ENCODE measurements at places on chromosomes 1 and 21.

DNA sequence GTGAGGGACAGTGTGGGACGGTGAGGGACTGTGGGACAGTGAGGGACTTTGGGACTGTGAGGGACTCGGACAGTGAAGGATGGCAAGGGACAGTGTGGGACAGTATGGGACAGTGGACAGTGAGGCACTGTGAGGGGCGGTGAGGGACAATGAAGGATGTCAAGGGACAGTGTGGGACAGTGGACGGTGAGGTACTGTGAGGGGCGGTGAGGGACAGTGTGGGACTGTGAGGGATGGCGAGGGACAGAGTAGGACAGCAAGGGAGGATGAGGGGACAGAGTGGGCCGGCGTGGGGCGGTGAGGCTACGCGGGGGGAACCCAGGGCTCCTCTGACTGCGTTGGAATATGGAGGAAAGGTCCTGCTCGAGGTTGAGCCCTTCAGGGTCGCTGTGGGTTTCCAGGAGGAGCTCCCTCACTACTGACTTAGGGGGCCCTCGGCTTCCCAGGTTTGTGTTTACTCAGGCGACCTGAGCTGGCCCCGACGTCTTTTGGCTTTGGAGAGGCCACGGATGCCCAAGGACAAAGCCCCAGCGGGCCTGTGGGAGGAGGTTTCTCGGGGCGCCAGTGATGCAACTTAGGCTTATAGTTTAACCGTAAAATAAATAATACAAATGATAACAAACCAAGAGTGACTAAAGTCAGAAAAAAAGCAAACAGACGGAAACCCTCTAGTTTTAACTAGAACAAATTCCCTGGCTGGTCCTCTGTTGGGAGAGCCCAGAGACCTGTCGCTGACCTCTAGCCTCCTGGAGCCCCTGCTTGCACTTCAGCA, 1.1 kb upstream of the ERRFI1 start:
- DNase-seq: no peak

GRCh38 chr1:44417351-44418021, 12.4 kb downstream of the RNF220 start:
- DNase-seq: no peak

DNA sequence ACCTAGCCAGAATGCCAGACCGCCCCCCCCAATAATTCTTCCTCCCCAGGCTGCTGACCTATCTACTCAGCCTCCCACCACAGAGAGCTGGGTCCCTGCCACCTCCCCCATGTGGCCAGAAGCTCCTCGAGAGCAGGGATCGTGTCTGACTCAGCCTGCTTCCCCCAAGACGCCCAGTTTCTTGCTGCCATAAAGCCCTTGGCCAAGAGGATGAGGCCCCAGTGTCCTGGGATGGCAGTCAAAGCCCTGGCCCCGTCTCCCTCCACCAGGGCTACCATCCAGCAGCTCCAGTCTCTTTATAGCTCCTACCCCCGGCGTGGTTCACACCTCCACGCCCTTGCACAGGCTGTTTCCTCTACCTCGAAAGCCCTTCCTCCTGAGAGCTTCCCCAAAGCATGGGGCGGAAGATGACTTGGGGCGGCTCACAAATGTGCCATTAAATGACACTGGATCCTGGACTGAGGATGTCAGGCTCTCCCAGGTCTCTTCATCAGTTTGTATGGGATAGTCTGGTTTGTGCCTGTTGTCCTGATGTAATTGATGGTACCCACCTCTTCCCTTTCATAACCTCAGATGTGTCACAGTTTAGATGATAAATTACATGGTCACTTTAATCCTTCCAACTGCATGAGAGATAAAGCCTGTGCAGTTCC, 13.2 kb downstream of the ADGRB2 start:
- DNase-seq: no peak

DNA sequence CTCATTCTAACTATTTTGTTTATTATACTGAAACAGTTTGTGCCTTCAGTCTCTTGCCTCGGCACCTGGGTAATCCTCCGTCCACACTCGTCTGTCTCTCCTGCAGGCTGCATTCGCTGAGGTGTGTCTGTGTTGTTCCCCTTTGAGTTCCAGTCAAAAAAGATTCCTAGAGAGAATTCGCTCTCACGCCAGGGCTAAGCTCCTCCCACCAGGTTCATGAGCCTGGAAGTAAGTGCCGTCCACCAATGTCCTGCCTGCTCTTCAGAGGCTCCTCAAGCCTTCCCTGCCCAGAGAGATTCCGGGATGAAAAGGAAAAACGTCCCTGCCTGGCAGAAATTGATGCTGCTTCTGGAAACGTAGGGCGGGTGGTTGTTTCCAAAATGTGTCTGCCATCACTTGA, 12.9 kb downstream of the KIAA2013 start:
- DNase-seq: no peak

DNA sequence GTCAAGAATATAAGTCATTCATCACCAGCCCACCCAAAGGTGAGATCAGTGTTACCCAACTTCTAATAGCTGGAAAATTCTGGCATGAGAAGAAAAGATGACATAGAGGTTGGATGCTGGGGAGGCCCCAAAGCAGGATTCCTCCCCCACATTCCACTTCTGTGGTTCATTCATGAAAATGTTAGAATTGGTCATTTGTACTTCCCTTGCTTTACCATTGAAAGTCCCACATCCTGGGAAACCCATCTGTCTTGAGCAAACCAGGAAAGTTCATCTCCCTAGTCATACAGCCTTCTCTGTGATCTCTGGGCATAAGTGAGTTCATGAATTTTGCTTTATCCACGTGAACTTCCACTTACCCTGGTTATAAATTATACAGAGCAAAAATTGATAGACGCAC, 66.8 kb downstream of the SERINC2 start:
- DNase-seq: no peak
